GM23248 (cell line): ENCODE measurements at places on chromosomes 2 and 18.

GRCh38 chr2:211453311-211453887 lies 897.0 kb downstream of the CPS1 start:
- no peak for DNase-seq

- DNase-seq = no peak
Observed at GRCh38 chr2:10373931-10374330, 71.2 kb downstream of the HPCAL1 start.

DNA sequence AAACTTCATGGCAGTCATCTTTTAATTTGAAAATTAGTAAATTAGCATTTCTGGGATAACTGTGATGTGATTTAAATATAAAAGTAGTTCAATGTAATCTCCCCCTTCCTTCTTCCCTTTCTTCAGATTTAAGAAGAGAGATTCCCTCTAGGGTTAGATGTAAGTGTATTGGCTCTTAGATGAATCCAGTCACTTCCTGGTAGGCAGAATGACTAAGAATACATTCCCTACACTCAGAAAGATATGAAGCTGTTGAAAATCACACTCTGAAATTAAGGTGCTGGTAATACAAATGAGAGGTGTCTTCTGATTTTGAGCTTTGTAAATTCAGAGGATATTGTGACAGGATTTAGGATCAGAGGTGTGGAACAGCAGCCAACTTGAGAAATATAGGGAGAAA lies 71.6 kb downstream of the TDRD15 start:
- no peak for DNase-seq

- no peak for DNase-seq
Observed at GRCh38 chr18:50159654-50160046, 35.3 kb downstream of the MYO5B start.

DNA sequence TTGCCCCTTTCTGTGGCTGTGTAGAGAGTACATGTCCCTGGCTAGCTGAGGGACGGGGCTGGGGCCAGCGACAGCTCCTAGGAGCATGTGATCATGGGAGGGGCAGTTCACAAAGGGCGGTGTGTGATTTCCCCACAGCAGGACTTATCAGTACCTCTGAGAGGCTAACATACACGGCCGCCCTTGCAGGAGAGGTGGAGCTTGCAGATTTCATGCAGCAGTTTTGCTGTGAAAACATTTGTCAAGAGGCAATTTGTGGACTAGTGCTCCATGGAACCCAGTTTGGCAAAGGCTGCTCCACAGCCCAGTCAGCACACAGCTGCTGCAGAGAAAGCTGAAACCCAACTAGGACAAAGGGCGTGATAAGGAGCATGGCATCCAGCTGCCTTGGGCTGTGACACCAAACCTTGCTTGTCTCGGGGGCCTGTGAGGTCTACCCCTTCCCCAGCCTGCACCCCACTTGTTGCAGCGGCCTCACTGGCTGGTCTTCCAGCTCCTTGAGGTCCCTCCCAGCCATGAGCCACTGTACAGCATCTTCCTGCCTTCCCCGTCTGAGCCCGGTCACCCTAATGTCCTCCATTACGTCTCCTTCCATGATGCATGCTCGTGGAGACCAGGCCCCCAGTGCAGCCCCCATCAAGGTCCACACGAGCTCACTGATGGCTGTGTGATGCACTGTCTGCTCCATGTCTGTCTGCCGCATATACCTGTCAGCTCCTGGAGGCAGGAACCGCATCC lies 121.4 kb upstream of the HDAC4 start:
- DNase-seq = peak; percentile 5

- DNase-seq = peak; percentile 57
Observed at GRCh38 chr2:131035112-131035825, 58.0 kb downstream of the FAM168B start.

GRCh38 chr18:78582181-78582709 lies 397.4 kb upstream of the SALL3 start:
- DNase-seq = no peak
